ENCODE measurements at places on chromosomes 5 and 9.

- DNase-seq, result no peak
These were observed 72.4 kb downstream of the SV2C start for GRCh38 chr5:76155536-76155935.

DNA sequence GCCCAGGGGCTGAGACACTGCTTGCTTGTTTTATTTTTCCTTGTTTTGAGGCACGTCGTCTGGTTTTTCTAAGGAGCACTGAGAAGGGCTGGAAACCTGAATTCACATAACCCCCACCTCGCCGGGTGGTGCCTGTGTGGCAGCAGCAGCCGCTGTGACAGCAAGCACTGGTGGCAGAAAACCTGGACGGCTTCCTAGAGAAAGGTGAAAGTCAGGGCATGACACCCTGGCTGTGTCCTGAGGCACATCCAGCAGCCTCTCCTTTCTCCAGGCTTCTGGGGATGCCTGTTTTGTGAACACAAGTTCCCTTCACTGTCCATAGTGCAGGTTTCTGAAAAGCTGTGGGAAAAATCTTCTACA is 29.2 kb downstream of the MRPL36 start:
- DNase-seq, result no peak

- DNase-seq, result no peak
These were observed 10.7 kb upstream of the SLC6A7 start for GRCh38 chr5:150179019-150179620.

- DNase-seq, result no peak
These were observed 50.9 kb downstream of the FANCC start for GRCh38 chr9:95266649-95267048.

GRCh38 chr5:178677429-178677828 is 50.6 kb upstream of the CLK4 start:
- DNase-seq, result no peak
